ENCODE measurements at places on chromosomes 6 and 20.

GRCh38 chr20:40207655-40208054 is 481.4 kb downstream of the MAFB start:
- no peak for DNase-seq

DNA sequence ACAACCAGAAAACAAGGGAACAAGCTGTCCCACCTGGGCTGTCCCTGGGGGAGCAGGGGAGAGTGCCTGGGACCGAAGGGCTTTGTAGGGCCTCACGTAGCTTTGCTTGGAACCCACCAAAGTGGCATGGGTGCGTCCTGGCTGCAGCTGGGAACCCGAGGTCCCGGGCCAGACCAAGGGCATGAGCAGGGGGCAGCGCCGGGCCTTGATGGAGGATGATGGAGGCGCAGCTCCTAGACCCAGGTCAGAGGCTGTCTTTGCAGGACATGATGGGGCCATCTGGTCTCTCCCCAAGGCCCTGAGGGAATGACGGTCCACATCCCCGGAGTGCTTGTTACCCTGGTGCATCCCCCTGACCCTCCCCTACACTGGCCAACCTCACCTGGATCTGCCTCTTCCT is 7.6 kb upstream of the OSBPL2 start:
- DNase-seq, result no peak

DNA sequence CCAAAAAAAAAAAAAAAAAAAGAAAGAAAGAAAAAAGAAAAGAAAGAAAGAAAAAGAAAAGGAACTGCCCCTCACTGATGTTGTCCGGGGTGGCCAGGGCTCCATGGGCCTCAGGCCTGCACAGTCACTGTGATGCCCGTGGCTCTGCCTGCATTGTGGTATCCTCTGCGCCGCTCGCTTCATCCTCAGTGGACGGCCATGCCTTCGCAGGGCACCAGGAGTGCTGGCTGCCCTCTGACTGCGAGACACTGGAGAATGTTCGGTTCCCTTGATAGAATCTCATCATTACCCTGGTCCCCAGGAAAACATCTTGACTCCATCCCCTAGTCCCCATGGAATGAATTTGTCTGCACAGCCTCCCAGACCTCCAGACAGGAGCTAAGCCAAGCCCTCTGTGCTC is 61.7 kb downstream of the TMEM242 start:
- DNase-seq, result no peak

GRCh38 chr6:80792151-80792550 is 685.7 kb downstream of the BCKDHB start:
- no peak for DNase-seq

GRCh38 chr20:18165553-18165952 is 27.9 kb downstream of the KAT14 start:
- no peak for DNase-seq

- DNase-seq, result no peak
These were observed 1.0 kb upstream of the PCIF1 start for GRCh38 chr20:45933266-45934045.

DNA sequence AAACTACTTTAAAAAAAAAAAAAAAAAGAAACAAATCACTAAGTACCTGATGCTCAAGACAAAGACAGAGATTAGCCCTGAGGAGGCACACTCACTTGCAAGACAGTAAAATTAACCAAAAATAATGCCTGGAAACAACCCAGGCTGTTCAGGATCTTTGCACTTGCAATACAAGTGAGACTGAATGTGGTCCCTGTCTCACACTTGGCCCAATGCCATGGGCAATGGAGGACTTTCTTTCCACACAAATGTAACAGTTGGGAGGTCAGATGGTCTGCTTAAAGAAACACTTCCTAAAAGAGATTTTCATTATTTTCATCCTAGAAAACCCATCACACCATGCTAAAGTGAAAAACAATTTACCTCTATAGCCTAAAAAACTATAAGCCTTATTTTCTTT is 16.2 kb downstream of the STAU1 start:
- DNase-seq, result no peak

DNA sequence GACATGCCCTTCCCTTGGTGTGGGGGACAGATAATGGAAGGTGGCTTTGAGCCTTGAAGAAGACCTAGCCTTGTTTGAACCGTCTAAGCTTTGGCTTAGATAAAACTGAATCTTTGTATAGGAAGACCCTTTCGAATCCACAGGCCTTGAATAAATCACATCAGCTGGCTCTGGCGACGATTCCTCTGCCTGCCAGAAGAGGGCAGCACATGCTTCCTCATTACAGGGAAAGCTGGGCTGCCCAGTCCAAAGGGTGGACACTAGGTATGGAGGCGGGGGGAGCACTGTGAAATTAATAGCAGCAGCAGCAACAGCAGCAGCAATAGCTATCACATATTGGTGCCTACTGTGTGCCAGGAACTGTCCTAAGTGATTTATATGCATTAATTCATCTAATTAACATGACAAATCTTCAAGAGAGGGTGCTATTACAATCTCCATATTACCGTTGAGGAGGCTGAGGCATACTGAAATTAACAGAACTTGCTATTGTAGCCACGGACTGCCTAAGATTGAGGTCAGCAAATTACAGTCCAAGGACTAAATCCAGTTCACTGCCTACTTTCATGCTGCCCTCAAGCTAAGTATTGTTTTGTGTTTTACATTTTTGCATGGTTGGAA is 85.1 kb downstream of the CLIC5 start:
- DNase-seq, result no peak
